ENCODE measurements at places on chromosomes 11 and 22.
A peak's percentile ranks its signal among the peaks of the same experiment; 100 is the strongest.

GRCh38 chr11:87137711-87138110 lies 100.0 kb downstream of the TMEM135 start:
- no peak for DNase-seq

- peak; percentile 52 for DNase-seq
These were observed 52.2 kb downstream of the PRDM10 start for GRCh38 chr11:129950101-129951091.

GRCh38 chr11:100963375-100963774 lies 166.2 kb downstream of the PGR start:
- DNase-seq, result no peak

- DNase-seq, result no peak
These were observed 101.4 kb downstream of the C11orf58 start for GRCh38 chr11:16839821-16840220.

DNA sequence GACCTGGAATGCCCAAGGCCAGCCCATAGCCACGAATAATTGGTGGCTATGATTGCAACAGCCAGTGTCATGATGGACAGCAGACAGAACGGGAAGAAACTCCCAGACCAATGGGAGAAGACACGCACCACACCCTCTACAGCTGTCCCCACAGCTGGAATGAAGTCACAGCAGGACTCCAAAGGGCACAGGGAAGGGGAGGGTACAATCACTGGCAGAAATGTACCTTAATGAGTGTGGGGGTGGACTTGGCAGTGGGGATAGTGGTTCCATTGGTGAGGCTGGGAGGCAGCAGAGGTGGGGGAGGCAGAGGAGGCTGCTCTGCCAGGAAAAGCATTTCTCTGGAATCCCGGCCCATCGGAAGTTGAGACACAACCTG lies 52.9 kb downstream of the SGSM3 start:
- DNase-seq, result no peak

GRCh38 chr11:85752890-85753581 lies 57.9 kb downstream of the SYTL2 start:
- DNase-seq, result peak; percentile 98

- no peak for DNase-seq
These were observed 35.4 kb downstream of the KCNQ1OT1 start for GRCh38 chr11:2664376-2664775.

GRCh38 chr11:33692013-33692504 lies 8.6 kb downstream of the C11orf91 start:
- no peak for DNase-seq

All from thymus (tissue), 14 donors.